Tongue (tissue), 3 donors: ENCODE measurements at places on chromosomes 2 and 18.

- no peak for DNase-seq
These were observed 135.1 kb upstream of the CTDP1 start for GRCh38 chr18:79544386-79544963.

DNA sequence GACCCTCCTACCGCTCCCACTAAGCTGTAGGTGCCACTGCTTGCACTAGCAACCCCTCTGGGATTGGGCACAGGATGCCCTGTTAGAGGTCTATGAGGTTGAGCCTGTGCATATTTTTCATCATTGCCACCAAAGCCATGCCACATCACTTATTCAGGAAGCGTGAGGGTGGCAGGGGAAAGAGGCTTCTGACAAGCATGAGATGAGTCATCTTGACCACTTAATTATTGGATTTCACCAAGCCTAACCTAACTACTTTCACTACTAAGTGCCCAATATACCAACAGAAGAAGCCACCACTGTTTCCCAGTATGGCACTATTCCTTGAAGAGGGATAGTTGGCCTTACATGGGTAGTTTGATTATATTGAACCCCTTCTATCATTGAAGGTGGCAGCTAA is 181.3 kb upstream of the EPHA4 start:
- DNase-seq, result no peak

GRCh38 chr2:163338270-163338669 is 397.5 kb downstream of the FIGN start:
- no peak for DNase-seq

DNA sequence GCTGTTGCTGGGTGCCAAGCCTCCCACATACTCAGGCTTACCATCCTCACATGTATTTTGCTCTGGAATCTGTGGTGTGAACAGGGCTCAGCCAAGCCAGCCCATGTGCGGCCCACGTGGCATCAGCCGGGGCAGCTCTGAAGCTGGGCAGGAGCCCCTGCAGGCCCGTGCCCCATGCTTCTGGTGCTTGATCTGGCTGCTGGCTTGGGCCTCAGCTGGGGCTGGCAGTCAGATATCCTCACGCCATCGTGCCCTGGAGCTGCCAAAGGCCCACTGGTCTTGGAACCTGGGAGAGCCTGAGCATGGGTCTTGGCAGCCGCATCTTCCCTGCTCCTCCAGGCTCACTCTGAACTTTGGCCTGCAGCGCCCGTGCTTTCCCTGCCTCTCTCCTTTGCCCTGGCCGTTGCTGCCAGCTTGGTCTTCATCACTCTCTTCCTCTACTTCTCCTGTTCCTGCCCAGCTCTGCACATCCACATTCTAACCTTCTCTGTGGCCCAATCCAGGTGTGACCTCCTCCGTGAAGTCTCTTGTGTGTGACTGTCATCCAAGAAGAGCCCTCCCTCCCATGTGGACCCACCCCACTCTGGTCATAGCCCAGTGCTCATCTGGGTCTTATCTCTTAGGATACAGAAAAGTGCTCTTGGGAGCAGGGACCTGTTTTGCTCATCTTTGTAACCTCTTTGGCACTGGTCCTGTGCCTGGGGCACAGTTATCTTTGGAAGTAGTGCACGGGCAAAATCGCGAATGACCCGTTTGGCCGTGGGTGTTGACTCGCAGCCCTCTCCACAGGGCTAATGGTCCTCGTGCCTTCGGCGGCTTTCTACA is 116.1 kb downstream of the RNF144A start:
- DNase-seq, result no peak

DNA sequence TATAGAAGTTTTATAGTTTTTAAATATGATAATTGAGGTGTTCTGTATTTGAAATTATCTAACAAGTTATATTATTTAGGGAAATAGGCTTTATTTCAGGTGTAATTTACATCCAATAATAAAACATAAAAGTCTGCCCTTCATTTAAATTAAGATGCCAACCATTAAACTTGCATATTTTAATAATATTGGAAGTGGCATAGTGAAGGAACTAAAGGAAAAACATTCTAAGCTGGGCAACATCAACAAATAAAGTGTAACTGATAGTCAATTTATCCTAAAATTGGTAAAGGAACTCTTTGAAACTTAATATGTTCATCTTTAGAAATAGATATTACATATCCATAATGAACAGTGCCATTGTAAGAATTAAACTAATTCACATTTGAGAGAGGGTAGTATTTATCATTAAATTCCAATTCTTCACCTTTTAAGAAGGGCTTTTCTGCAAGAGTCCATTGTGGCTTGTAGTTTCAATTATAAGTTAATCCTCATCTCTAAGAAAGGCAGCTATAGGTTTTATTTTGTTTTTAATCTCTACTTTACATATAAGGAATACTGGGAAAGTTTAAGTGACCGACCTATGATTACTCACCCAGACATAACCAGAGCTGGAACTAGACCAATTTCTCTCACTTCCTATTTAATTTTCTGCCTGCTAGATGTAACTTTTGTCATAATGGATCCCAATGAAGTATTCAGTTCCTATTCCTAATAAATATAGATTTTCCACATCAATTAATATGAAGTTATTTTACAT is 401.6 kb downstream of the XIRP2 start:
- DNase-seq, result no peak

DNA sequence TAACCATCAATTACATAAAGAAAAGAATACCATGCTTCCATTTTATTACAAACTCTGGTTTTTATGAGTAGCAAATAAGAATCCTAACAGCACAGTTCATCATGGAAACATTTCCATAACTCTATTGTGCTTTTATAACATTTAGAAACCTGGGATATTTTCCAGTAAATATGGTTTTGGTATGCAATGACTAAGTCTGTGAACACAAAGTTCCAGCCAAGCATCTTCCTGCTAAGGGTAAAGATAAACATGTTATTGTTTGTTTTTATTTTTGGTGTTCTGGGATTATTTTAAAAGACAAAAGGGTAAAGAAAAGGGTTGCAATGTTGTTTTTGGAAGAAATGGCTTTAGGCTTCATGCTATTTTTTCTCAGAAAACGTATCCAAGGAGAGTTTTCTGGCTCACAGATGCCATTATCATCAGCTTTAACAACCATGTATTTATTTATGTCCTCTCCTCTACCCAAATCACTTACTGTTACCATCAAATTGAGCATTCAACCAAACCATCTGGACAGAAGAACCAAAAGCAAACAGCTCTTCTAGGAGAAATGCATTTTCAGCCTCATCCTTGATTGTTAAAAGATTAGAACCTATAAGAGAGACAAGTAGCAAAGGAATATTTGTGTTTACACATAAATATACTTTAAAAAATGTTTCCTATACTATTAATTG is 116.0 kb downstream of the PLA2R1 start:
- peak; percentile 68 for DNase-seq

GRCh38 chr2:182818501-182818900 is 47.9 kb downstream of the FRZB start:
- no peak for DNase-seq

DNA sequence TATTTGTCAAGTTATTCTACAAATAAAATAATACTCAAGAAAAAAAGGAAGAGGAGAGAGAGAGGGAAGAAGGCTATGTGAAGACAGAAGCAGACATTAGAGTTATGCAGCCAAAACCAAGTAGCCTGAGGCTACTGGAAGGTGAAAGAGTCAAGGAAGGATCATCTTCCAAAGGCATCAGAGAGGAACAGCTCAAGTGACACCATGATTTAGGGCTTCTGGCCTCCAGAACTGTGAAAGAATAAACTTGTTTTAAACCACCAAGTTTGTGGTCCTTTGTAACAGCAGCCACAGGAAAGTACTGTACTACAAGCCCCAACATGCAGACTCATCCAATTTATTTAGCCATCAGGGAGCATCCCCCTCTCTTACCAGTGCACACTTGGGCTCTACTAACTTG is 788.5 kb upstream of the LRRTM1 start:
- no peak for DNase-seq

GRCh38 chr2:152166633-152167032 is 8.9 kb downstream of the STAM2 start:
- no peak for DNase-seq

GRCh38 chr18:4603955-4604354 is 148.8 kb upstream of the DLGAP1 start:
- no peak for DNase-seq

DNA sequence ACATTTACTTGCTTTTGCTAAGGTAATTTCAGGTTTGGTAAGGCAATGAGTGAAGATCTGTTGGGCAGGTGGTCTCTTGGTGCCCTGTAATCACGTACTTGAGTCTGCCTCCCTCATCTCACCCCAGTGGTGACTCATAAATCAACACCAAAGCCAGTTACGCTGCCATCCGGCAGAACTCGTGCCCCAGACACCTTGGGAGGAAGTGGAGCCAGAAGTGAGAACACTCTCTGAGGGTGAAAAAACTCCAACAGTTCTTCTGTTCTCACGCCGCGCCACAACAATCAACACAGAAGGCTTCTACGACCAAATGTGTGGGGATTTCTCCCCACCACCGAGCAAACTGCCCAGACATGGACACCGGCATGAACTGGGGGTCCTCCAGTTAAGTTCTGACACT is 206.2 kb downstream of the ARL4C start:
- no peak for DNase-seq

- no peak for DNase-seq
These were observed 4.0 kb upstream of the COL3A1 start for GRCh38 chr2:188970211-188970610.

DNA sequence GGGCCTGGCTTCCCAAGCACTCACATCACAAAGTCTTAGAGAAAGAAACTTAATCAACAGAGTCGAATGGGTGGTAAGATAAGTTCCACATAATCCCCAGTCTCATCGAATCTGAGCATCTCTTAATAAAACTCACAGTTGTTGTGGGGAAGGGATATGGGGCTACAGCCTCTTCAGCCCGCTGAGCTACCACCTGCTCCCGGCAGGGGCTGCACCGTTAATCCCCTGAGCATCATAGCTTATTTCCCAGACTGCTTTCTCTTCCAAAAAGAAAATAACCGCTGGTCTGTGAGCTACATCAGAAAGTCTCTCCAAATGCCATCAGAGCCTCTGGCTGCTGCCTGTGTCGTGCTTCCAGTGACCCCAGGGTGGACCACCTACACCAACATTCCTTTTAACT is 139.4 kb upstream of the CELF4 start:
- DNase-seq, result no peak

GRCh38 chr2:179424571-179424970 is 159.9 kb upstream of the SESTD1 start:
- no peak for DNase-seq
